ENCODE measurements at places on chromosomes 2 and 18. TPM values are rescaled to one million over a fixed set of nuclear protein-coding genes. Genes with fewer than 3 reads are reported as not detected.

Gene ZBTB7C
- polyA plus RNA-seq, result 6.5 TPM

Gene POTEI
- polyA plus RNA-seq, result not detected

Gene SLC16A14
- polyA plus RNA-seq, result 8.1 TPM

Gene AOX1
- 29.1 TPM for polyA plus RNA-seq

Gene ASPRV1
- 1.1 TPM for polyA plus RNA-seq

Gene SLC5A7
- 0.43 TPM for polyA plus RNA-seq

Data from ovary (tissue), 10 donors.